Foreskin keratinocyte (primary cell): ENCODE measurements at places on chromosomes 11 and 22. TPM values are rescaled to one million over a fixed set of nuclear protein-coding genes. Genes with fewer than 3 reads are reported as not detected.

DNA sequence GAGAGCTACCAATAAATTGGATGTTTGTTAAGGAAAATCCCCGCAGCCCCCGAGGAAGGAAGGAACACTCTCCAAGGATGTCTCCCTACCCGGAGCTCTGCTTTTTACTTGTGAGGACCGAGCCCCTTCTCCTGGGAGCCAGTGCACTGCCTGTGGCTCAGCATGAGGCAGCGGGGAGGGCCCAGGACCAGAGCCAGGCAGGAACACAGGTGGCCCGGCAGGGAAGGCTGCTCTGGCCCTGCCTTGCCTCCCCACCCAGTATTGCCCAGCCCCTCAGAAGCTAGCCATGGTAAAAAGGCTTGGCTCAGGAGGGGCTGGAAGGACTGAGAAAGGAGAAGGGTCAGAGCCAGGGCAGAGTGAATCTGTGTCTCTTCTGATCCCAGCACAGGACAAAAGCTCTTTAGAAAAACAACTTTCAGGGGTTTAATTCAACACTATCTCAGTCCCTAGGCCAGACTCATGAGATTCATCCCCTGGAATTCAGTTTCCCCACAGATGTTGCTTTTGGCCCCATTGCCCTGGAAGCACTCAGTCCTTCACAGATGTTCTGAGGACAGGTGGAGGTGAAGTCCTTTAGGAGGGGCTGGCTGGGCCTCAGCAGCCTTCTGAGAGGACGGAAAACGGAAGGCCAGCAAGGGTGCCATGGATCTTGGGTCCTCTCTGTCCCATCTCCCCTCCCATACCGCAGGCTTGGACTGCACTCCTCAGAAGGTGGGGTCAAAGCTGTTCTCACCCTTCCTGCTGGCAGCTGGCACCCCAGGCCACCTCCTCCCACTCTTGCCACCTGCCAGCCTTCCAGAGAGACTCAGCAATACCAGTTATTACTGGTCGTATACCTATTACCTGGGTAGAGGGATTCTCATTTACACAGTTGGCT lies 318.9 kb downstream of the NTM start:
- DNase-seq, result no peak

The MS4A14 gene
- not detected in 2 replicates for total RNA-seq

GRCh38 chr11:44963948-44964347 lies 13.3 kb upstream of the TP53I11 start:
- DNase-seq, result no peak

- DNase-seq, result no peak
Observed at GRCh38 chr11:6747097-6747668, 24.6 kb downstream of the OR2AG2 start.

DNA sequence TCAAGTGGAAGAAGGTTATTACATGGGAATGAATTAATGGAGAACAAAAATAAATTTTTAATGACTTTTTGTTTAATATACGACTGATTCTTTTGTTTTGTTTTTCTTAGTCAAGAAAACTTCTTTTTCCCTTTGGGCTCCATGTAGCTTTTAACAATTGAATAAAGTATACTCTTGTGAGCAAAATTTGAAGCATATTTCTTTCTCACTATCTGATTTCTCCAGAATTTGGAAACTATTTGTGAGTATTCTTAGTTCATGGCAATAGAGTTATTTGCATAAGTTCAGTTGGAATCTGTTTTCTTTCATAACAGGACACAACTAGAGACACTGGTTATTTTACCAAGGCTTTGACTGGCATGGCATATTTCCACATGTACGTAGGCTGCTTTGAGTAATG lies 3.8 kb upstream of the APOL1 start:
- no peak for DNase-seq
